ENCODE measurements at places on chromosomes 2 and 18.

- no peak for DNase-seq
These were observed 66.6 kb downstream of the BCL2 start for GRCh38 chr18:63253014-63253413.

DNA sequence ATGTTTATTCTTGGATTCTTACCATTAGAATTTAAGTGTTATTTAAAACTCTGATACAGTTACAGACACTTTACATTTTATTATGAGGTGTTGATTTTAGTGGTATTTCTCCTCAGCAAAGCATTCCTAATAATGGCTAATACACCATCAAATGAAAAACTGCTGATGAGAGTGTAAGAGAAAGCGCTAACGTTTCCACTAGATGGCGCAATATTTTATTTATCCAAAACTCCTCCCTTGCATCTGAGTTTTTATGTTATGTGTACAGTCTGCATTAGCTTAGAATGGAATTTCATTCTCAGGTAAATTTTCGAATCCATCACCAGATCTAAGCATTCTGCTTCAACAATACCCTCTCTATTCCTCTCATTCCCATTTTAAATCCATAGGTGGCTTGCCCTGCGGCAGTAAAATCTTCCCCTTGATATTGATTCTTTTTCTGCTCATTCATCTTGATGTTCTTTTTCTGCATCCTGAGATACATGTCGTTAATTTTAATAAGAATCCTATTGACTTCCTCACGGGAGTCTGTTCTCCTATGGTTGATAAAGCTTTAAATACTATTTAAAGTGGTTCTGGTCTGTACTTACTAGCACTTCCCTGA lies 53.9 kb downstream of the PRKRA start:
- DNase-seq: peak; percentile 54

DNA sequence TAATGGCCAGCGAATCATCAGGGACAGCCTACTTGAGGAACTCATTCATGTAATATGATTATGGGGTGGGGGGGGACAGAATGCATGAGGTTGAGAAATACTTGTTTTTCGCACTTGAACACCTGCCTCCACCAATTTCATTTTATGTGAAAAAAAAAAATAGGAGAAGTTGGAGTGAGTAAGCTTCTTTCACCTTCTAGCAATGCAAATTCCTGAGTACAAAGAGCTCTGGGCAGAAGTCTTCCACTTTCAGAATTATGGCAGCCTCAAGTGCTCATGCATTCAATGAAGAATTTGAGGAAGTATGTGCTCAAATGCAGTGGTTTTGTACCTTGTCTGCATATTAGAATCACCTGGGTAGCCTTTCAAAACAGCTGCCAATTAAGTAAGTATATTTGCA lies 40.1 kb upstream of the GPD2 start:
- DNase-seq: no peak

- DNase-seq: no peak
These were observed 132.1 kb upstream of the STON1 start for GRCh38 chr2:48397846-48398245.

DNA sequence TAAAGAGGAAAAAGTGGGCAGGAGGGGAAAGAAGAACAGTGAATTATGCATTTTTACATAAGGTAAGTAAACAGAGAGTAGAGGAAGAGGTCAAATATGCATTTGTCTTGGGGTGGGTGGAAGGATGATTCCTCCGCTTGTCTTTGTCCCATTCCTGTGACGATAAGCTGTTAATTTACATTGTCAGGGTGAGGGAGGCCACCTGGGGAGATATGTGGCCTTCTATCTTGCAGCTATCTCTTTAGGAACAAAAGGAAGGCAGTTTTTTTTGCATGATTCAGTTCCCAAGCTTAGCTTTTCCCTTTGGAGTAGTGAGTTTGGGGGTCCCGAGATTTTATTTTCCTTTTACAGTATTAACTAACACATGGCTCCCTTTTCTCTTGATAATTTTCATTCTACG lies 2.2 kb upstream of the INPP4A start:
- DNase-seq: no peak

DNA sequence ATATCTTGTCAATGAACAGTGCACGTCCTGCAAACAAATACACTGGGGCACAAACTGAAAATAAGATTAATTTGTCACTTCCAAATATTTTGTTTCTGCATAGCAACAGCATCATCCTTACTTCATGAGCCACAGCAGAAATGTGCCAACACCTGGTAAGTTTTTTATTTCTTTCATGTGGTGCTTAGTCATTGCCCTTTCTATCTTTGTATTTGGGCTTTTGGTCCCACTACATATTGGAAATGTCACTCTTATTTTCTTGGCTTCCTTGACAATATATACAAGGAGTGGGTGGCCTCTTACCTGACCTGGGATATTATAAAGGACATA lies 208.0 kb downstream of the RBM43 start:
- no peak for DNase-seq

DNA sequence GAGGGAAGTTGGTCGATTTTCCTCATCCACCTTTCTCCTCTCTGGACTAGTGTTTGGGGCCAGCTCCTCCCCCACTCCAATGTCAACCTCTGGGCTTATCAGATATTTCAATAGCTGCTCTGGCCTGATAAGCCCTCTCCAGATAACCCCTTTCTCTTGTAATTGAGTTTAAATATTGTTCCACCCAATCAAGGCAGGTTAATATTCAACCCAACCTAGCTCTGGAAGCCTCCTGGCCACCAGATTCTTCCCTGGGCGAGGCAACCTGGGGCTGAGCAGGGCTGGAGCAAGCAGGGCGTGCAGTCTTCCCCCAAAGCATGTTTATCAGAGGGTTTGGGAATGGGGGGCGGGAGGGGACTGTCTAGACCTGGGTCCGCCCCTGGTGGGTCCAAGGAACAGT lies 73.8 kb downstream of the TFCP2L1 start:
- no peak for DNase-seq
